Fibroblast of skin of scalp (primary cell): ENCODE measurements at places on chromosomes 3 and 15.

DNA sequence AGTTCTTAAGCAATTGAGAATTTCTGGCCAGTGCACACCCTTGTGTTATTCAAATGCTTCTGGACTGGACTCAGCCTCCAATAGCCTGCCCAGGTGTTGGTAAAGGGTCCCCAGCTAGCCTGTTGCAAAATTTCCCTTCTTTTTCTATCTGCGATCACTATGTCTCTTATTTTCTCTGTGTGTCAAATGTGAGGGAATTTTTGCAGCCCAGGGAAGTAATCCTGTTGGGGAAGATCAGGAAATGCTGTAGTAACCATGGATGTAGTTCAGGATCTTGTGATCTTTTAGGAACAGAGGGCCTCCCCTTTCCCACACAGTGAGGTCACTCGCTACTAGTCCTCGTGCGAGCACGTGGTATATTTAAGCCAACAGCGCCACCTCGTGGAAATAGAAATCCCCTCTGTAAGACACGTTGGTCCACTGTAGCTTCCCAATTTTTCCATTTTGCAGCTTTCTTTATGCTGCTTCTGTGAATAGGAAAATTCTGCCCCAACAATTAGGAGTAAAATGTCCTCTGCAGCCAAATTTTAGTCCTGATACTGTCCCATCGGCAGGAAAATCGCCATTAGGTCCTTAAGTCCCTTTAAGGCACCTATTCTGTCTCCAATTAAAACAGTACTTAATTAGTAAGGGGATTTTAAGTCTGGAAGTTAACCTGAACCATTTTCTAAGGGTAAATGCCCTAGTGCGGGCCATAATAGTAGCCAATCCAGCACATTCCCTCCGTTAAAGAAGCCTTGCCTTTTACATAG is 4.0 kb upstream of the SMCO1 start:
- DNase-seq = peak; percentile 71

DNA sequence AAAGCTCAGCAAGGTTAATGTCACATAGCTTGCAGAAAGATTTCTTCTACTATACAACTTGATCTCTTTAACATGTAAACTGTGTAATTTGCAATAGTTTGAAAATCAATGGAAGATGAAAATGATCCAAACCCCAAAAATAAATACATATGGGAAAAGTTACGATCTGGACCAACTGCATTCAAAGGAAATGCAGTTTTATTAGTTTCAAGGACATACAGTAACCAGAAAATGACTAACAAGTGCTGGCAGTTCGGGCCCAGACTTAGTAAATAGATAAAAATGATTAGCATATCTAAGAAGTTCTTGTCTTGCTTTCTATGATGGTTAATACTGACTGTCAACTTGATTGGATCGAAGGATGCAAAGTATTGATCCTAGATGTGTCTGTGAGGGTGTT is 37.3 kb upstream of the LEKR1 start:
- no peak for DNase-seq

GRCh38 chr15:35533130-35534110 is 12.5 kb downstream of the DPH6 start:
- peak; percentile 68 for DNase-seq

DNA sequence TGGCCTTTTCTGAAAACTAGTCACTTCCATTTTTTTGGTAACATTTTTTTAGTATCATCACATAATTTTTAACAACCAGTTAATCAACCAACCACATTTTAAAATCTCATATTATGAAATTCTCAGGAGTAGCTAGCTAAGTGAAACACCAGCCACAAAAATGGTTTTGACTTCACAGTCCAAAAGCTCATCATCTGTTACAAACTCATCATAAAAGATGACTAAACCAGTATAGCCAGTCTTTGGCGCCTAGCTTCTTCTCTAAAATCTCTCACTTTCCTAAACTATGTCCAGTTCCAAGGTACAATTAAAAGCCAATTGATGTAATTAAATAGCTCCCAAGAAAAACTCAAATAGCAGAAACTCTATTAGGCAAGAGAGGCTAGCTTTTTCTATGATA is 88.2 kb upstream of the ZNF385D start:
- DNase-seq = peak; percentile 46

DNA sequence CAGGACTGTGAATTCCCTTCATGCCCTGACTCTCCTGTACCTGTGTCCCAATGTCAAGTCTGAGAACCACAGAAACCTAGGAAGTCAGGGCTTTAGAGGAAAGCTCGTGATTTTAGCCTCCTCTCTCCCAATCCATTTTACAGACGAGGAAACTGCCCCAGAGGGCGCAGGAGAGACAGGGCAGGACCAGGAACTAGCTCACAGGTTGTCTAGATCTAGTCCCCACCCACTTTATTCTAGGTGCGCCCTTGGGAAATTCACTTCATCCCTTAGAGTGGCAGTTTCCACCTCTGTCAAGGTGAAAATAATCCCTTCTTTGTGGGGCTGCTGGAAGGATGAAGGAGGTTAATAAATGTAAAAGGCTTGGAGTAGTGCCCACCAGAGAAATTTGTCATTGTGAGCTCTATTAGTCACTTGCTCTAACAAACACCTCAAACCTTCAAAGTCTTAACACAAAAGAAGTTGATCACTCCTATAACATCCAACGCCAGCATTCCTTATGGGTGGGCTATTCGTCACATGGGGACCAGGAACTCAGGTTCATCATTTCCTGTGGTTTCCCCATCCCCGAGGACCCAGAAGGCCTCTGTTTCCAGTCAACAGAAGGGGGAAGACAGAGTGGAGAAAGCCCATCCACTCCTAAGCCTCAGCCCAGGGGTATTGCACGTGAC is 282.3 kb downstream of the XXYLT1 start:
- no peak for DNase-seq

- no peak for DNase-seq
Observed at GRCh38 chr3:98233468-98233867, 30.6 kb upstream of the OR5H6 start.
